Central memory CD8-positive, alpha-beta T cell (primary cell): ENCODE measurements at places on chromosomes 1 and 21.

DNA sequence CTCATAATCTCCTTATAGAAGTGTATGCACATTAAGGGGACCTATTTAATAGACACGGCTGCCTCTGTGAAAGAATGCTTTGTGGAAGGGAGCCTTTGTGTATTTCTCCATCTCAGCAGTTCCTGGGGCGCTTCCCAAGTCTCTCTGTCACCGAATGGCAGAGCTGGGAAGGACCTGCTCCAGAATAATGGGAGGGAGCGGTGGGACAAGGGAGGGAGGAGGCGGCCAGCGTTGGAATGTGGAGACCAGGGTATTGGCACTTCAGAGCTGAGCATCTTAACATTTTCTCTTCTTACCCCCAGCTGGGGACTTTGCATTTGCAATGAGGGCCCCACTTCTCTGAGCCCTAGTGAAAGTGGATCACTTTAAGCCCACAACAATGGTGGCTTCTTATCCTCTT, 23.9 kb downstream of the CACHD1 start:
- H3K27ac ChIP-seq = no peak overlapping the region
- H3K4me1 ChIP-seq = no peaks in the 10 kb centered on the region
- H3K27me3 ChIP-seq = peaks cover 65% of the 10 kb centered on the region

- peaks cover 78% of the 10 kb centered on the region for H3K4me1 ChIP-seq
- peak overlapping the region; percentile 63 for H3K4me3 ChIP-seq
- H3K27ac ChIP-seq = peak overlapping the region; percentile 75
Measured at GRCh38 chr1:41673806-41674205, 189.3 kb upstream of the EDN2 start.

DNA sequence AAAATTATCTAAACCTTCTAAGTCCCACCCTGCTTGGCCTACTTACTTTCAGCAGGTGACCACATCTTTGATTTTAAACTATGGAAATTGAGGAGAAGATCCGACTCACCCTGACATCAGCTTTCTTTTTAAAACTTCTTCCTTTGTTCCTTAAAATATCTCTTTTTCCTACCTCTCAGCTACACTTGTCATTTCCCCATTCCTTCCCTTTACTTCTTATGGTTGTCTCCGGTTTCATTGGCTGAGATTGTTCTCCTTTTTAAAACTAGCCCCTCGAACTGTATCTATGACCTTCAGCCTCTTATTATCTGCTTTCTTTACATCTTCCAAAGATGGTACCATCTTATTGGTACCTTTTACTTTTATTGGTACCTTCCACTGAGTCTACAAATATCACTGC, 87.8 kb upstream of the NRIP1 start:
- H3K36me3 ChIP-seq = peaks cover 2% of the 10 kb centered on the region
- no peak overlapping the region for H3K4me3 ChIP-seq
- no peaks in the 10 kb centered on the region for H3K4me1 ChIP-seq

DNA sequence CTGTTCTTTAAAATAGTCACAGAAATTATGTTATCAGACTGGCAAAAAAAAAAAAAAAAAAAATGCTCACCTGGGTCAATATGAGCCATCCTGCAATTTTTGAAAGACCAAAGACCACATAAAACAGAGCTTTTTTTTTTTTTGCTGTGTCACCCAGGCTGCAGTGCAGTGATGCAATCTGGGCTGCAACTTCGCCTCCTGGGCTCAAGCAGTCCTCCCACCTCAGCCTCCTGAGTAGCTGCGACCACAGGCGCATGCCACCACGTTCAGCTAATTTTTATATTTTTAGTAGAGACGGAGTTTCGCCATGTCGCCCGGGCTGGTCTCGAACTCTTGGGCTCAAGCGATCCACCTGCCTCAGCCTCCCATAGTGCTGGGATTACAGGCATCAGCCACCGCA, 62.8 kb downstream of the RGS13 start:
- DNase-seq = no peak
- no peak overlapping the region for H3K27ac ChIP-seq
- peaks cover 10% of the 10 kb centered on the region for H3K4me1 ChIP-seq
- H3K27me3 ChIP-seq = no peaks in the 10 kb centered on the region
- H3K4me3 ChIP-seq = no peak overlapping the region

DNA sequence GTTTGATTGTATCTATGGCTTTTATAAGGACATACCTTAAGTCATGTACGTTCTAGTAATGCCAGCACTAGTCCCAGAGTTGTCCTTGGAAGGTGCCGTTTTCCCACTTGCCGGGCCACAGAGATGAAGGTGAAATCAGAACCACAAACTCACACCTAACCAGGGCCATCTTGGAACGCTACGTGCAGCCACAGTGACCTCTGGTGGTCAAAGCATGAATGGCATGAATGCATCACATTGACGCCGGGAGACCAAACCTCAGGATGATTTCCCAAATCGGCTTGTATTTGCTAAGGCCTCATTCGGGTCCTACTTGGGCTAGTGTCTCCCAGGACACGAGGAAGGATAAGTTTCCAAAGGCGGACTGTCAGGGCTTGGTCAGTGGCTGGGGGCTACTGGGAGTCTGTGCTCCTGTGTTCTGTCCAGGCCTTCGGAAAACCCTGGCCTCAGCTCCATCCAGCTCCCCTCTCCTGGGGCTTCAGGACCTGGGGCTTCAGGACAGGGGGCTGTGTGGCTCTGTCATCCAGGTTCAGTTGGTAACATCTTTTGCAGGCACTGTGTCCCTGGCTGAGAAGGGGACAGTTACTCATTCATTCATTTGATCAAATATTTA, 260.5 kb downstream of the PRDM2 start:
- peak; percentile 52 for DNase-seq
- no peak overlapping the region for H3K4me3 ChIP-seq
- H3K27ac ChIP-seq = no peak overlapping the region
- no peaks in the 10 kb centered on the region for H3K36me3 ChIP-seq
- peaks cover 88% of the 10 kb centered on the region for H3K27me3 ChIP-seq

DNA sequence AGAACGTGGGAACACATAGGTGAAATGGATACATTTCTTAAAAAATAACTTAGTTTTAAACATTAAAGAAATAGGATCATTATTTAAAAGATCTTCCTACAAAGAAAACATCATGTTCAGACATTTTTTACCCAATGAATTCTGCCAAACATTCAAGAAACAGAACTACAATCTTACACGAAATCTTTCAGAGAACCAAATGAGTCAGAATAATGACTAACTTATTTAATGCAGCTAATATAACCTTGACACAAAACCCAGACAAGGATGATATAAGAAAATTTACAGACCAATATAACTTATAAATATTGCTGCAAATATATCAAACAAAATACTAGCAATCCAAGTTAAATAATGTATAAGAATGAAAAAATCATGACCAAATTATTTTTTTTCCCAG, 220.1 kb upstream of the KCNK2 start:
- DNase-seq = no peak
- no peak overlapping the region for H3K4me3 ChIP-seq
- no peaks in the 10 kb centered on the region for H3K36me3 ChIP-seq
- no peak overlapping the region for H3K27ac ChIP-seq
- H3K4me1 ChIP-seq = no peaks in the 10 kb centered on the region

DNA sequence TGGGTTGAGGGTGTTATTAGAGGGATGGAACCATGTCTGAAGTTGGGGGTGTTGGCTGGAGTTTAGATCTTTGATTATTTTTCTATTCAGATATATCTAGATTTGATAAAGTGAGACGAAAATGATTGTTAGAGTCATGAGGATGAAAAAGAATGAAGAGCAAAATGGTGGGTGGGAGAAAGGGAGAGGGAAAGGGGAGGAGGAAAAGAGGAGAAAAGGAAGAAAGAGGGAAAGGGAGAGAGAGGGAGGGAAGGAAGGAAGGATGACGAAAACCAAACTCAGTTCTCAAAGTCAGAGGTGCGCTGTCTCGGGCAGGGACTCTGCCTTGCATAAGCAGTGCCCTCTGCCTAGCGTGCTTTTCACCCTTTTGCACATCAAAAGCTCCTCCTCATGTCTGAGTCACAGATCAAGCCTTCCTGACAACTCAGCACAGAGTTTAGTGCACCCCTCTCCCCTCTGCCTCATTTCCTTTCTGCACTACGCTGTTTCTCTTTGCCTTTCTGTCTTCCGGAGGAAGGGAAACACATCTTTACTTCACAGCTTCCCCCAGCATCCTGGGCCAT, 225.8 kb upstream of the PROX1 start:
- H3K4me1 ChIP-seq = no peaks in the 10 kb centered on the region
- H3K4me3 ChIP-seq = no peak overlapping the region
- H3K27me3 ChIP-seq = no peaks in the 10 kb centered on the region
- DNase-seq = no peak

- no peak for DNase-seq
- H3K27me3 ChIP-seq = no peaks in the 10 kb centered on the region
- H3K4me3 ChIP-seq = no peak overlapping the region
- H3K36me3 ChIP-seq = peaks cover 3% of the 10 kb centered on the region
- H3K4me1 ChIP-seq = no peaks in the 10 kb centered on the region
Measured at GRCh38 chr1:241591317-241591716, 48.9 kb downstream of the CHML start.

DNA sequence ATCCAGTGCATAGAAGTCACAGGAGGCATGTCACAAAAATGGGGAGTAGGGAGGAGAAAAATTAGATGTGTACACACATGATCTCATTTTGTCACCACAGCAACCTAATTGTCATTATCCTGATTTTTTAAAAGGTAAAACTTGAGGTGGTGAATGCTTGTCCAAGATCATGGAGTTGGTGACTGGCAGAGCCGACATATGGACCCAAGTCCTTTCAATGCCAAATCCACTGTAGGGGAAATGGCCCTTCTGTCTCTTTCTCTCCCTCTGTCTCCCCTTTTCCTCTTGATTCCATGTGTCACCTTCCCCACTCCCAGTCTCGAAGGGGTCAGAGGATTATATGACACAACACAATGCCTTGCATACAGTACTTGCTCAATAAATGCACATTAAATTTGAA, 65.7 kb upstream of the JUN start:
- peaks cover 14% of the 10 kb centered on the region for H3K4me1 ChIP-seq
- no peak overlapping the region for H3K27ac ChIP-seq
- DNase-seq = no peak

DNA sequence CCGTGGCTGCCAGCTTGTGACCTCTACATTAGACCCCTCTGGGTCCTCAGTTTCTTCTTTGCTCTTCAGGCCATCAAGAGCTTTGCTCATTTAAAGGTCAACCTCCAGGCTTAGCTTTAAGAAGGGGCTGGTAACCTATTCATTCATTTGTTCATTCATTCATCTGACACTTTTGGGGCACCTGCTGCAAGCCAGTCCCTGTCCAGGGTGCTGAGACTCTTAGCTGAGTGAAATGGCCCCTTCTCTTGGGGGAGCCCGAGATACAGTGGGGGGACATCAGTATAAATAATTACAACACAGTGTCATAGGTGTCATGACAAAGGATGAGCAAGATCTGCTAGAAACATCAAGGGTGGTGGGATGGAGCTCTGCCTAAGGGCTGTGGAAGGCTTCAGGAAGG, 10.5 kb upstream of the TTC4 start:
- no peak for DNase-seq
- no peak overlapping the region for H3K4me3 ChIP-seq
- no peak overlapping the region for H3K27ac ChIP-seq
- peaks cover 46% of the 10 kb centered on the region for H3K27me3 ChIP-seq
- H3K4me1 ChIP-seq = no peaks in the 10 kb centered on the region

DNA sequence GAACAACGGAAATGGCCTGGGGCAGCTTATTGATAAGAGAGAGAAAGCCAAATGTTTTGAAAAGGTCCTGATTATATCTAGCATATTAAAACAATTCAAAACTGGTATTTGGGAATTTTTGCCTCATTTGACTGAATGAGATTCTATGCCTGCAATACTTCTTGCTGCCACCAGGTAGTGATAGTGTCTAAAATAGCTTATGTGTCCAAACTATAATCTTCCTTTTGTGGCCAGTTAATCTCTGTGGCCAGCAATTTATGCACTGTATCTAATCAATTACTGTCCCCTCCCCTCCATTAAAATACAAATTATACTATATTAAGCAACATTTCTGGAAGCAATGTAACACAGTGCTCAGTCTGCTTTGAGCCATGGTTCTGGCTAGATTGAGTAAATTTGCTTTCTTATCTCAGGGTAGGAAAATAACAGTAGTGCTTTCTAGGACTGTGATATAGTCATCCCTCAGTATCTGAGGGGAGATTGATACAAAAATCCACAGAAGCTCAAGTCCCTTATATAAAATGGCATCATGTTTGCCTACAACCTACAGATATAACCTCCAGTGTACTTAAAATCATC, 91.8 kb downstream of the FOXD2 start:
- peaks cover 75% of the 10 kb centered on the region for H3K27me3 ChIP-seq
- H3K36me3 ChIP-seq = peaks cover 2% of the 10 kb centered on the region
- no peak for DNase-seq
- no peak overlapping the region for H3K4me3 ChIP-seq

DNA sequence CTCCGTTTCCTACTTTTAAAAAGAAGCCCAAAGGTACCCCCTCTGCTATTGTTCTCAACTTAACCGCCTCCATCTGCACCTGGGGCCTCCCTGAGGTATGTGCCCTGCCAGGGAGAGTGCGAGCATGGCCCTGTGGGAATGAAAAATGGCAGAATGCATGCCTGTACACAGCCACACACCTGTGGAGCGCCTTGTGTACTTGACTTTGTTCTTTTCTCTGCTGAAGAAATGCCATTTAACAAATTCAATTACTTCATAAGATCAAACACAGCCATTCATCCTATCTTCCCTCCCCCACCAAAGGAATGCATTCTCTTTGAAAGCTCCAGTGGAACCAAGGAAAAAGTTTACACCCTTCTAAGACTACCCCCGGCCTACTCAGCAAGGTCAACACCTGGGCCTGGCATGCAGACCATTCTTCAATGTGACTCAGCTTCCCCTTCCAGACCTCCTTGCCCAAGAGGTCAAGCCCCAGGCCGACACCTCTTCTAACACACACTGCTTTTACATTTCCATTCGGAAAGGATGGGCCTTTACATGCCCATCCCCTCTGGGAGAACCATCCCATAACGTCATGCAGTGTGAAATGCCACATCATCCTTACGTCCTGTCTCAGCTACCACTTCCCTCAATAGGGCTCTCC, 123.7 kb downstream of the SMYD2 start:
- no peak overlapping the region for H3K27ac ChIP-seq
- peaks cover 1% of the 10 kb centered on the region for H3K4me1 ChIP-seq
- no peak overlapping the region for H3K4me3 ChIP-seq
- H3K27me3 ChIP-seq = no peaks in the 10 kb centered on the region
- DNase-seq = no peak

- peaks cover 34% of the 10 kb centered on the region for H3K27me3 ChIP-seq
- H3K27ac ChIP-seq = peak overlapping the region; percentile 47
- DNase-seq = peak; percentile 75
- H3K4me1 ChIP-seq = peaks cover 16% of the 10 kb centered on the region
- H3K4me3 ChIP-seq = no peak overlapping the region
- H3K36me3 ChIP-seq = no peaks in the 10 kb centered on the region
Measured at GRCh38 chr1:157156058-157156541, 17.9 kb upstream of the ETV3 start.

GRCh38 chr1:58802640-58803399, 19.0 kb upstream of the JUN start:
- H3K4me1 ChIP-seq = peaks cover 40% of the 10 kb centered on the region
- no peak overlapping the region for H3K4me3 ChIP-seq
